ENCODE measurements at places on chromosomes 6 and 20.

GRCh38 chr6:6724539-6725467 lies 136.3 kb downstream of the LY86 start:
- peak; percentile 68 for DNase-seq

DNA sequence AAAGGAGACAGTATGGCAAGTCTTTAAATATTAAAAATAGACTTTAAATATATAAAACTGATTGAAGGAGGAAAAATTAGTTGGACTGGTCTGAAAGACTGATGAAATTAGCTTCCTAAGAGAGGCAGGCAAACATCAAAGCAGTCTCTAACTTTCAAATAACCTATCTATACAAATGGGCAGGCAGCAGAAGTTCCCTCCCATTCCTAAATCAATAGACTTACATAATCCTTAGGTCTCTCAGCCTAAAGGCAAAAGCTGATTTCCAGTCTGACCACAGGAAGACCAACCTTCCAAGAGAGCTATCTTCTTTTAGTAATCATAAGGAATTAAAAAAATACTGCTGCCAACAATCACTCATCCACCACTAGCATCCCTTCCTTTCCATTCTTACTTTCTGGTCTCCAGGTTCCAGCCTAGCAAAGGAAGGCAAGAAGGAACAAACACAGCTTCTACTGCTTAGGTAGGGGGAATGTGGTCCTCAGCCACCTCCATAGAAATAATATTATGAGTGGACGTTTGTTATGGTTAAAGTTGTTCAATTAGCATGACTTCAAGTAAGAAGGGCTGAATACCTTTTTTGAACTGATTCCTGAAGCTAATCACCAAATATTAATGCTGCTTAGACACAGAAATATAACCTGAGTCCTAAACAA lies 44.1 kb downstream of the SESN1 start:
- DNase-seq: no peak

GRCh38 chr6:16130932-16131387 lies 2.1 kb downstream of the MYLIP start:
- peak; percentile 81 for DNase-seq

DNA sequence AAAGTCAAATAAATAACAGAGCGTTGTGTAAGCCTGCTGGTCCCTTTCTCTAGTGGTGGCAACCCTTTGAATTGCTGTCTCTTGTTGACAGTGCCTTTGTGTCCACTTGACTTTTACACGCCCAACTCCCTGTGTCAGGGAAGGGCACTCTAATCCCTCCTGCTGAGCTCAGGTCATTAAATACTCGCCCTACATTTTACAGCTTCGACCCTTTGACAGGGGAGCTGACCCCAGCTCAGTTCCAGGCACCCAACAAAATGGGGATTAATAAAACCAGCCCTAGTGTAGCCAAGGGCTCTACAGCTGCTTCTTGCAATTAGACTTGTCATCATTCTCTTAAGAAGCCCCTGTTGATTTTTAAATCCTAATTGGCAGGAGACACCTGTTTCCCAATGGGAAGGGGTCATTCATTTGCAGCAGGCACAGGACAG lies 308.2 kb downstream of the EYA4 start:
- DNase-seq: no peak

GRCh38 chr6:113701552-113702254 lies 155.4 kb upstream of the MARCKS start:
- no peak for DNase-seq

DNA sequence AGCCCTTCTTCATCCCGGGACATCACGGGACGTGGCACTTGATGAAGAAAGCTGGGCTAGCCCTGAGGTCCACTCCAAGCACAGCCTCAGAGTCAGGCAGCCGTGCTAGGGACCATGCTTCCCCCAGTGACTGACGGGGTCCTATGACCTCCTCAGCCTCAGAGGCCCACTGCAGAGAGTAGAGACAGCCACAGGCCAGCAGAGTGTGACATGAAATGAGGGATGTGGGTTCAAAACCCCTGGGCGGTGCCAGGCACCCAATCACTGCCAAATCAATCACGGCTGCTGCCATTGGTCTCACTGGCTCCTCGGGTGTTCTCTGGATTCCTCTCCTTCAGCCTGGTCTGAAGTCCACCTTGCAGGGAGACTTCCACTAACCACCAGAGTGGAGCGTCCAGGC lies 197.7 kb upstream of the CDH4 start:
- DNase-seq: no peak

- DNase-seq: no peak
These were observed 4.5 kb downstream of the DLL1 start for GRCh38 chr6:170286246-170286933.

DNA sequence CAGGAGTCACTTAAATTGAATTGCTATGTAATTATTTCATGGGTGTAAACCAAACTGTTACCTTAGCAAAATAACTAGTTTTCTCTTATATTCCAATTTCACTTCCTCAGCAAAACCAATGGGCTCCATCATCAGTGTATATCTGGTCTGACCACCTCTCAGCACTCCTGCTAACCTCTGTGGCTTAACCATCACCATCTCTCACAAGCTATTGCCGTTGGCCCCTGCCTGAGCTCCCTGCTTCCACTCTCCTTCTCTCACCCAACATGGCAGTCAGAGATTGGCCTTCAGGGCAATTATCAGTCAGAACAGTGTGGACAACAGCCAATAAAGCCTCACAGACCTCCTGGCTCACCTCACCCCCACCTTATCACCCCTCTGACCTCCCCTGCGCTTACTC lies 124.0 kb downstream of the CARMIL1 start:
- DNase-seq: no peak

DNA sequence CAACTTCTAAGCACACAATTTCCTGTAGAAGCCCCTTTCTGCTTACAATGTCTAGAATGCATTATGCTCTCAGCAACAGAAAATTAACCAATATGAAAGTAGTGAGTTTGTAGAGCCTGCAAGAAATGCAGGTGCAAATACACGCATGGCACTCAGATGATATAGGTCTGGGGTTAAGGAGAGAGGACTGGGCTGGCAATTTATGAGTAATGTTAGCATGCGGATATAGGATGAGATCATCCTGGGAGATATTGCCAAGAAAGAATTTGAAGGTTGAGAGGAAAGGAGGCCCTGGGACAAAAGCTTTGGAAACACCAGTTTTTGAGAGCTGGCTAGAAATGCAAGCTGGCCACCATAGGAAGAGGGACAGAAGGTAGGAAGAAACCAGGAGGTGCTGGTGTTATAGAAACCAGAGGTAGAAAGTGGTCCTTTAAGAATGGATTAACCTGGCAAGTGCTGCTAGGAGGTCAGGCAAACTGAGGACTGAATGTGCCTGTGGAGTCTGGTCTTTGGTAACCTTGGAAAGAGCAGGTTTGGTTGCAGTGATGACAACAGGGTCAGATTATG lies 183.2 kb upstream of the MYLIP start:
- no peak for DNase-seq

DNA sequence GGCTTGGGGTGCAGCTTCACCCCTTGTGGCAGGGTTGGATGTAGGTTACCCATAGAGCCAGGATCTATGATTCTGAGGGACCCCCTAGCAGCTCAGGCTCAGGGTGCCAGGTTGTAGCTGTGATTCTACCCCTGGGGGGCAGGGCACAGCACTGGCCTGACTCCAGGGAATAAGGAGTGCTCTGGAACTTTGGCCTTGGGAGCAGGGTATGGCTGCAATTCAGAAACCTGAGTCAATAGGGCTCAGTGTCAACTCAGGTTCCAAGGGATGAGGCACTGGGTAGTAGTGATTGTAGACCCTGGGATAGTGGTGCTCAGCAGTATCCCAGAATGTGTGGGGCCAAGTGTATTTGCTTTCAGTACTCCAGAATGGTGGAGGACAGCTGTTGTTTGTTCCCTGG lies 8.6 kb downstream of the FHL5 start:
- DNase-seq: no peak

DNA sequence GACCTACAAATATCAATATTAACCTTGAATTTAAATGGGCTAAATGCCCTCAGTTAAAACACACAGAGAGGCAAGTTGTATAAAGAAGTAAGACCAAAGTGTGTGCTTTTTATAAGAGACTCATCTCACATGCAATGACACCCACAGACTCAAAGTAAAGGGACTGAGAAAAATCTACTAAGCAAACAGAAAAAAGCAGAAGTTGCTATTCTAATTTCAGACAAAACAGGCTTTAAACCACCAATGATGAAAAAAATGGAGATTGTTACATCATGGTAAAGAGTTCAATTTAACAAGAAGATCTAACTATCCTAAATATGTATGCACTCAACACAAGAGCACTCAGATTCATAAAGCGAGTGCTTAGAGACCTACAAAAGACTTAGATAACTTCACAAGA lies 741.9 kb upstream of the MARCKS start:
- no peak for DNase-seq

- peak; percentile 32 for DNase-seq
These were observed 86.2 kb downstream of the VEGFA start for GRCh38 chr6:43856005-43856765.

DNA sequence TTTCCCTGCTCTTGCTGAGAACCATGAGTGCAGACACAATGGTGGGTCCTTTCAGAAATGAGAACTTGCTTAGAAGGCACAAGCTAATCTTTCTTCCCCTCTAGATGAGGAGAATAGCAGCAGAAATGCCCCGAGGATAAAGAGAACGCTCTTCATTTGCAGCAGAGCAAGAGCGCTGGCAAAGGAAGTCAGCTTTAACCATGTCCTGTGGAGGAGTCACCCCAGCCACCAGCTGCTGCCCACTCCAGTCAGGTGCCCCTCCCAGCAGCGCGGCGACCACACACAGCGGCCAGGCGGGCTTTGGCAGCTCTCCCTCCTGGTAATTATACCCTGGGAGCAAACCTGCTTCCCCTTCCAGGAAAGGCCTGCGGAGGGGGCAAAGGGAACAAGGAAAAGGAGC lies 42.4 kb upstream of the EMILIN3 start:
- no peak for DNase-seq

- DNase-seq: no peak
These were observed 29.0 kb downstream of the MYLIP start for GRCh38 chr6:16157909-16158308.

DNA sequence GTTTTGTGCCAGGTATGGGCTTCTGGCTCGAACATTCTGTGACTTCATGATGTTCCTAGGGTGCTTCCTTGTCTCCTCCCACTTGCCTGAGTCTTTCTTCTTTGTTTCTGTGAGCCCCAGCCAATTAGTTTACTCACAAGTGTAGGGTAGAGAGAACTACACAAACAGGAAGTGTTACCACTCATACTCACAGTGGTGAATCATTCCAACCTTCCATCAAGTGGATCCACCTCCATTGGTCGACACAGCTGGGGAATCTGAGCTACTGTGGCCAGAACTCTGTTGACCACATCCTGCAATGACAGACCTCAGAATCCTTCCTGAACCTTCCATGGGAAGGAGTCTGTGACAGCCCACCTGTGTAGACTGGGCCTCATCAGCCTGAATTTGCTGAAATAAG lies 76.8 kb downstream of the UNC5CL start:
- peak; percentile 6 for DNase-seq

GRCh38 chr6:116564311-116564710 lies 7.0 kb upstream of the RWDD1 start:
- no peak for DNase-seq

- no peak for DNase-seq
These were observed 20.9 kb downstream of the LMBRD1 start for GRCh38 chr6:69775941-69776340.

- no peak for DNase-seq
These were observed 52.2 kb downstream of the GFRAL start for GRCh38 chr6:55379471-55379870.

- peak; percentile 88 for DNase-seq
These were observed at the start of gene PHF1 for GRCh38 chr6:33410711-33411631. Gene PHF1 (plus strand): TSS chr6:33411014. CDS start chr6:33412264, 1,250 bp downstream.

DNA sequence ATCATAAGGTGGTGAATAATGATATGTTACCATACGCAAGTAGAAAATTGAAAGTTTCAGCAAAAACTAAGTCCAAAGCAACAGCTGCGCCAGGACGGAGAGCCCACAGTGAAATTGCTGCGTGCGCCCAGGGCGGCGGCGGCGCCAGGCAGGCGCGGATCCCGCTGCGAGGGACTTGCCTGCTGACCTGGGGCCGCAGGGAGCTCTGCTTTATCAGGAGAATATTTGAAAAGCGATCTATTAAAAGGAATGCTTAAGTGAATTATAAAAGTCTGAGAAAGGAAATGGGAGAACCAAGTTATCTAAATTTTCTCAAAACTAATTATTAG lies 85.4 kb downstream of the THBS2 start:
- no peak for DNase-seq

DNA sequence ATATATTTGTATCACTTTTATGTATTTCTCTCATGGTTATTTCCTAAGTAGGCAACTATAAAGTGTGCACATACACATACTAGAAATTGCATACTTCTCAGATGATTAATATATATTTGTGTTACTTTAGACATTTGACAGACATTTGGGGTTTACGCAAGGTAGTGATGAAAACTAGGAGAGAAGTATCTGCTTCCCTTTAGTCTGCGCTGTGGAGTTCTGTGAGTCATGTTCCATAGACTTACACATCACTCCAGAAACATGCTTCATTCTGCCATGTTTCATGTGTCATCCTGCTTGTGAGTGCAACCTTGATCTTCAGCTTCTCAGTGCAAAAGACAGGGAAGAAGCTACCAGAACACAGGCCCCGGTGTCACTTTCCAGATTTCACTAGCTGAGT lies 200.7 kb upstream of the BMP2 start:
- peak; percentile 93 for DNase-seq

GRCh38 chr20:42531508-42531961 lies 658.2 kb downstream of the PTPRT start:
- DNase-seq: no peak

GRCh38 chr6:32613475-32613874 lies 23.7 kb upstream of the HLA-DQA1 start:
- DNase-seq: no peak

DNA sequence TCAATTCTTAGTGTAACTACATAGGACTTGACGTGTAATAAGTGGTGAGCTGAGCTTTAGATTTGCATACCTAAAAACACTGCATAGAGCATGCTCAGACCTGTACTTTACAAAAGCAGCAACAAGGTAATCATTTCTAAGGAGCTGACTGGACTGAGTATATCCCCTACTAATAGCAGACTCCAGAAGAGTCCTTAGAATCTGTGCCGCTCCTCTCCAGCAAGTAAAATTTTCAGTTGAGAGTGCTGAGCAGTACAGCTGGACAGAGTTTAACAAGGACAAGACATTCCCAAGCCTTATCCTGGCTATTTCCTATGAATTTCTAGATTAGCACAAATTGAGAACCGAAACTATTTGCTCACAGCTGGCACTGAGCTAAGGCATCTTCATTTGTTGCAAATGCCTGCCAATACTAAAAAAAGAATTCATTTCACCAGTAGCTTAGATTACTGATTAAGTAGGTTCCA lies 26.1 kb upstream of the KLHL31 start:
- no peak for DNase-seq

Data from fibroblast of gingiva (primary cell).